ENCODE measurements at places on chromosomes 2 and 18. TPM values are rescaled to one million over a fixed set of nuclear protein-coding genes. Genes with fewer than 3 reads are reported as not detected.

- DNase-seq, result no peak
Observed at GRCh38 chr18:77749089-77749488, 499.4 kb downstream of the GALR1 start.

GRCh38 chr2:223365158-223365679 is 236.9 kb downstream of the SCG2 start:
- no peak for DNase-seq

GRCh38 chr18:50695431-50696176 is 124.2 kb downstream of the MRO start:
- DNase-seq, result no peak

- DNase-seq, result peak; percentile 56
Observed at GRCh38 chr2:231187736-231188505, 10.5 kb upstream of the ARMC9 start.

DNA sequence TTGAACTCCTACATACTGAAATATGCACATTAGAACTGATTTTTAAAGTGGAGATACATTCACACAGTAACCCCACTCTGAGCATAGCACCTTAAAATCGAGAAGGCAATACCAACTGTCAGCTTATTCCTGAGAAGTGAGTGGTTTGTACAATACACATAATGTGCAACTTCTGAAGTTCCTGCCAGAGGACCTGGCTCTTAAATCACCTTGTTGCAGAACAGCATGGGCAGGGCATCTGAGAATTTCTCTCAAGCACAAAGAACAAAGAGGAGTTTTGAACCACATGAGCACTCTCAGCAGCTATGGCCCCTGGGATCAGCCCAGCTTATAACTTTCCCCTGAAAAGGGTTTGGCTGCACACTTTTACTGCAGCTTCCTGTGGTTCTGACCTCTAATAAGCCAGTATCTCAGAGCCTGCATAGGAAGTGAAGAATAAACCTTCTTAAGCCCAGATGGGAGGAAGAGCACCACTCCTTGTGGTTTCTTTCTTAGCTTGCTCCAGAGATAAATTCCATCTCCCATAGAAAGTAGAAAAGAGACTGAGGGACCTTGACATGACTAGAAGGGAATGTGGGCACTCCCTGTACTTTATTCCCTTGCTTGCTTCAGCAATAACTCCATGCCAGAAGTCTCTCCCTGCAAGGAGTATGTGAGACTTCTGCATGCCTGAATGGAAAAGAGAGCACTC is 862.3 kb downstream of the SUCLG1 start:
- DNase-seq, result no peak

DNA sequence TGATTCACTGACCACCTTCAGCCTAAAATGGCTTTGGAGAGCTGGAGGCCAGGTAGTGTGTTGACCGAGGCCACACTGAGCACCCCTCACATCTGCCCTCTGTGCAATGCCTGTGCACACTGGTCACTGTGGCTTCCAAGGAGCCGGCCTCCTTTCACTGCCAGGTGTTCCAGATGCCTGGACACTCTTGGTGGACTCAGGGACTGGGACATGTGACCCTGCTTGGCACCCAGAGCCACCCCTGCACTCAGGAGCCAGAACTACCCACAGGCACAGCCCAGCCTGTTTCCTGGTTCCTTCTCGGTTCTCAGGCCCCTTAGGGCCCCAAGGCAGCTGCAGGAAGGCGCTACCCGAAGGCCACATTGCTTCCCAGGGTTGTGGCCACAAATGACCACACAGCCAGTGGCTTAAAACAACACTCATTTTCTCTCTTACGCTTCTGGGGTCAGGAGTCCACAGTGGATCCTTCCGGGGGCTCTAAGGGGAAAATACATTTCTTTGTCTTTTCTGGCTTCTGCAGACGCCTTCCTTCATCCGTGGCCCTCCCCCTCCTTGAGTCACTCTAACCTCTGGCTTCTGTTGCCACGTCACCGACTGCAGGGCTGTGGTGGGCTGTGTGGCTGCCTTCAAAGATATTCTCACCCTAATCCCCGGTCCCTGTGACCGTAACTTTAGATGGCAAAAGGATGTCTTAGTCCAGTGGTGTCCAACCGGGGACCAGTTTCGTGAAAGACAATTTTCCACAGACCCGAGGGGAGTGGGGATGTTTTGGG is 78.6 kb downstream of the ASB1 start:
- no peak for DNase-seq

GRCh38 chr2:71455011-71455740 is 1.8 kb downstream of the DYSF start:
- DNase-seq, result no peak

DNA sequence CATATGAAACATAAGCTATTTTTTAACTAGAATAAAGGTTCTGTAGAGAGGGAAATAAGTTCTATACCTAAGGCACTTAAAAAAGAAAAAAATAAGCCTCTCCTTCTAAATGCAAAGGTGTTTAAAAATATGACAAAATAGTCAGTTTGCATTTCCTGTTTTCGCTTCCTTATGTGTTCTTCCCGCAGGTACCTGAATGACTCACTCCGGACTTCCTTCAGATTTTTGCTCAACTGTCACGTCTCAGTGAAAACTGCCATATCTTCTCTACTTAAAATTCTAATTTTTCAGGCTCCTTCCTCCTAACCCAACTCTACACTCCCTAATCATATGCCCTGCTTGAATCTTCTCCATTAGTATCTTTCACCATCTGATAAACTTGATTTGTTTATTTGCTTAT is 1333.1 kb downstream of the LRP1B start:
- no peak for DNase-seq

DNA sequence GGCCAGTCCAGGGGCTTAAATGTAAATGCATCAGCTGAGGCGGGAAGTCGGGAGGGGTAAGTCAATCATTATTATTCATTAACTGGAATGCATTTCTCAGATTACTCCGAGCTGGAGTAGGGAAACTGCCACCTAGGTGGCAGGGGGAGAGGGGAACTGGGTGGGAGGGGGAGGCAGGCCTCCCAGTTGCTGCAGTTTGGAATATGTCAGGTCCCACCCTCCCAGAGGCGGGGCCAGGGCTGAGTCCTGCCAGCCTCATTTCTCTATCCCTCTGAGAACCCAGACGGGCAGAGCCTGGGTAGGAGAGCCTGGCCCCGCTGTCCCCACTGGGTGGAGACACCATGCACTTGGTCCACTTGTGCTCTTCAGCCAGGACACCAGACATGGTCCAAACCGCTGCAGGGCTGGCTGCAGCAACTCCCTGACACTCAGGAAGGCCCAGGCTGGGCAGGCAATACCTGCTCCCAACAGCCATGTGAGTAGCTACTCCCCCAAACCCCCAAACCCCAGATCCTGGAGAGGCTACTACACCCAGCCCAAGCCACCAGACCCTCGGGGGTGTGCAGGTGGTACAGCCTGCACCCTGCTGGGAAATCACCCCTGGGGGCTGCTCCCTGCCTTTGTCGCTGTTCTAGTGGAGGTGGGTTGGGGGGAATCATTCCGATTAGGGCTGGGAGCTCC is at the start of gene GPBAR1:
TSS of gene GPBAR1 (plus strand) at position 274 of the 681 bp plus-strand sequence. CDS start 1,710 bp downstream, outside the sequence.
- DNase-seq, result peak; percentile 74

DNA sequence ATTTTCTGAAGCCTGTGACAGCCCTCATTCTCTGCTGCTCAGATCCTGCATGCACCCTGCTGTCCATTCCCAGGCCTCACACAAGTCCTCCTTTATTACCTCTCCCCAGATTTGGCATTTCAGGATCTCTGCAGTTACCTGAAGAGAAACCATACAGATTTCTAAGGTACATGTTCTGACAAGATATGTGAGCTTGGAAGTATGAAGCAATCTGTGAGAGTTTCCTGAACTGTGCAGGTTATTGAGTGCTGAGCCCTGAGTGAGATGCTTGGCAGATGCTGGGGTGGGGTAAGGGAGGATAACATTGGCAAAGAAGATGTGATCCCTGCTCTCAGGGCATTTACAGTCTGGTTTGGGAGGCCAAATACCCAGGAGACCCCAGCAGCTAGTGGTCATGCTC is 122.1 kb upstream of the STPG4 start:
- DNase-seq, result no peak

DNA sequence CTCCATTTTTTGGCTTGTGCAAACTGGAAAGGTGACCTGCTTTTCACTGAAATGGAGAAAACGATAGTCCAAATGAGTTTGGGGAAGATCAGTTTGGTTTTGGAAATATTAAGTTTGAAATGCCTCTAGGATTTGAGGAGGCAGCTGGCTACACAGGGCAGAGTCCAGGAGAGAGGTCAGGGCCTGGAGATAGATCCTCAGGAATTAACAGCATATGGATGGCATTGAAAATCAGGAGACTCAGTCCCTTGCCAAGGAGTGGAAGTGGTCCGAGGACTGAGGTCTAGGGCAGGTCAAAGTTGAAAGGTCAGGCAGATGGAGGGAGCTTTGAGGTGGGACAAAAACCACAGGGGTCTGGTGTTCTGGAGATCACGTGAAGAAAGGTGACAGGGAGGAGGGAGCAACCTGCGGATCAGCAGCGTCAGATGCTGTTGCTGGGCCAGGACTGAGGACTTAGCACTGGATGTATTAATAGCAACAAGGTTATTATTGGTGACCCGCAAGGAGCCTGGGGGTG is 83.7 kb downstream of the EIF2AK3 start:
- DNase-seq, result no peak

DNA sequence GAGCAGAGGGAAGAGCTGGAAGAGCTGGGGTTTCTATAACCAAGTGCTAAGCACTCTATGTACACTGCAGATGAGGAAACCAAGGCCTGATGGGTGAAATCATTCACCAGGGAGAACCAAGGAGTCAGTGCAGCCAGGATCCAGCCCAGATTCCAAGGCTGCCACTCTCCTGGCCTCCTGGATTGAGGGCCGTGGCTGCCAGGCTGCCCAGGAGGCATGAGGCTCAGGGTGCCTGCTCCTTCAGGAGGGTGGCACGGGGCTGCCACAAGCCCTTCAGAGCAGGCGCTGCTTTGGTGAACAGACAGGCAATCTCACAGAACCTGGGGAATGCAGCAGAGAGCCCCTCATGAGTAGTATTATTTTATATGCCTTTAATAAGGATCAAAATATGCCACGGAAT is 293.7 kb upstream of the HDAC4 start:
- no peak for DNase-seq

GRCh38 chr2:70767699-70768589 is at the start of gene ADD2:
ADD2 (minus strand) TSS chr2:70768200; CDS start chr2:70706408, 61,792 bp downstream.
- DNase-seq, result peak; percentile 47

- no peak for DNase-seq
Observed at GRCh38 chr2:70827388-70827787, 7.0 kb upstream of the CLEC4F start.

- DNase-seq, result no peak
Observed at GRCh38 chr2:46258937-46259776, 38.0 kb upstream of the EPAS1 start.

DNA sequence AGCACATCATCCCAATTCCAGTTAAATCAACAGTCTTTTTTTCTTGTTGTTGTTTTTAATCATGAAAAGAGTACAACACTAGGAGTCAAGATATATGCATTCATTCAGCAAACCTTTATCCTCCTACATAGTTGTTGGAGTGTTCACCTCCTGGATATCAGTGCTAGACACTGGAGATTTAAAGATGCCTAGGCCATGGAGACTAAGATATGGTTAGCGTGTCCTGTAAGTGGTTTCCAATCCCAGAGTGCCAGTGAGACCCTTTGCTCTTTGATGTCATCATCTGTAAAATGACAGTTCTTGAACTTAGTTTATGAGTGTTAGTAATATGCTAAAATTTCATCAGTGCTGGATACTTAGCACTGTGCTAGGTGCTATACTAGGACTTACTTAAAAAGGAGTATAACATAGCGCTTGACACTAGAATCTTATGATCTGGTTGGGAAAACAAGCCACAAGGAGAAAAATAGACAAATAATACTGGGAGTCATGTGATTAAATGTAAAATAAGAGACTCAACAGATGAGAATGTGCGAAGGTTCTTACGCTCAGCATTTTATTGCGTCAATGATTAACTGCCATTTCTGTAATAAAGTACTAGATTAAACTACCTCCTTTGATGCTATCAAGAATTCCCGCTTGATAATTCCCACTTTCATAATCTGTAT is 31.5 kb downstream of the BABAM2 start:
- DNase-seq, result no peak

DNA sequence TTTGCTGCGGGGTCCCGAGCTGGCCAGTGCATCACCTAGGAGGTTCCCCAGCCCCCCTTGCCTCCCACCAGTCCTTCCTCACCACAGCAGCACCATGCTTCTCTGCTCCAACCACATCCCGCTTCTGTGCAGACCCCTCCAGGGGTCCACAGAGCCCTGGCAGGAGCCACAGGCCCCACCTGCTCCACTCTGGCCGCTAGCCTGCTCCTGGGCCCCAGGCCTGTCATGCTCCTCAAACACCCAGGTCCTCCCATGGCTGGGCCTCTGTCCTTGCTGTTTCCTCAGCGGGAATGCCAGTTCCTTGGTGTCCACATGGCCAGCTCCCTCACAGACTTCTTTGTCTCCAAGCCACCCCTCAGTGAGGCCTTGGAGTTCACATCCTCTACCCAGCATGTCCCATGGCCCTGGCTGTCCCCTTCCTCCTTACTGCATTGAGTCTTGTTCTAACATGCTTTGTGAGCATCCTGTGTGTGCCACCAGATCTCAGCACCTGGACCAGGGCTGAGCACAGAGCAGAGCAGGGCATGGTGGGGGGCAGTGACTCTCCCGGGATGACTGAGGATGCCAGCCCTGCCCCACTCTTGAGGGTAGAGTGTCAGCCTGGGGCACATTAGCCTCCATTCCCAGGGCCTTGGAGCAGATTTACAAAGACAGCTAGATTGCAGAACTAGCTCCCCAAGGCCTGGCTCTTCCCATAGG is 201.0 kb upstream of the HS6ST1 start:
- no peak for DNase-seq

GRCh38 chr2:76256458-76257088 is 545.9 kb upstream of the GCFC2 start:
- DNase-seq, result no peak

DNA sequence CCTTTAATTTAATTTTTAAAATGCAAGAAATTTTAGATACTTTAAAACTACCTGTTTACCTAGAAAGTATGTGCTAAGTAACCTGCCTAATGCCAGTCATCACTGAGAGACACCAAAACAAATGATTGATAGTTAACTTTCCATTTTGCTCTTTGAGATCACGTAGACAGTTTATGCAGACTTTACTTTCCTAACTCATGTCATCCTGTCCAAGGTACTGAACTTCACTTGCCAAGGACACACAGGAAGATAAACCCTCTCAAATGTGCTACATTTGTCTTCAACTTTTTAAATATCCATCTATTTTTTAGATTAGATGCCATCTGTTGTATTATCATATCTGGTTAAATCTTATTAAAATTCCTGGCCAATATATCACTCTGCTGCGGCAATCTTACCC is 20.1 kb upstream of the SCN1A start:
- DNase-seq, result no peak

DNA sequence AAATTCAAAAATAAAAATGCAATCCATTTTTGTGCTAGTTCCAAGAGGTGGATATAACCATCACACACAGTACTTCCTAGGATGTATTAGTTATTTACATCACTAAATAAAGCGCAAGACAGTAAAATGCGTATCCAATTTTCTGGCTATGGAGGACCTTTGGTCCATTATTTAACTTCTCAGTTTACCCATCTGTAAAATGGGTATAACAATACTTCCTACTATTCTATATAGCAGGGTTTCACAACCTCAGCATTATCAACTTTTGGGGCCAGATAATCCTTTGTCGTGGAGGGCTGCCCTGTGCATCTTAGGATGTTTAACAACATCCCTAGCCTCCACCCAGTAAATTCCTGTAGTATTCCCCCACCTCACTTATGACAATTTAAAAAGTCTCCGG is 275.1 kb upstream of the PKDCC start:
- DNase-seq, result no peak

SS18 gene
- 23.5 TPM for total RNA-seq

GPR155 gene
- total RNA-seq, result 14.7 TPM

FNDC4 gene
- 2.0 TPM for total RNA-seq

NCKAP5 gene
- total RNA-seq, result 7.9 TPM

KLHL41 gene
- total RNA-seq, result 139 TPM

BCL2 gene
- total RNA-seq, result 9.0 TPM

NT5C1B gene
- not detected for total RNA-seq

SLC11A1 gene
- 4.4 TPM for total RNA-seq

SERPINB11 gene
- not detected for total RNA-seq

Data from Right ventricle myocardium superior (tissue), 1 donor.